ENCODE measurements at places on chromosomes 16 and 17.

DNA sequence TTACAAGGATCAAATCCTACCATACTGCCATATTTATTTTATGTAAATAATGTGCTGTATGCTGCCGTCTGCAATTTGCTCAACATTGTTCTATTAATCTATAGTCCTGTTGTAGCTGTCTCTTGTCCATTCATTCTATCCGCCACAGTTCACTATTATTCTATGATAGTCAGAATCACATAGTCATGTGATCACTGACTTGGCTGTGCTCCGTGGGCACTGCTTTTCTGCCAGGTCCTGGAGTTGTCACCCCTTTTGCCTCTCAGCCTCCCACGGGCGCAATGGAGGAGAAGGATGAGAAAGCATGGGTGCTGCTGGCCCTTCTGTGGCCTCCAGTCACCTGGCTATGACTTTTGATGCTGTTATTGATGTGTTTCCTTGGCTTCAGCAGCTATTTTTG, 37.3 kb upstream of the ANKFY1 start:
- DNase-seq = no peak

- peak; percentile 97 for DNase-seq
Measured at GRCh38 chr17:1714980-1715802, 5.0 kb upstream of the TLCD2 start.

GRCh38 chr16:6527646-6528045, 805.0 kb upstream of the RBFOX1 start:
- DNase-seq = no peak

- no peak for DNase-seq
Measured at GRCh38 chr16:15882563-15882962, 5.8 kb downstream of the CEP20 start.

DNA sequence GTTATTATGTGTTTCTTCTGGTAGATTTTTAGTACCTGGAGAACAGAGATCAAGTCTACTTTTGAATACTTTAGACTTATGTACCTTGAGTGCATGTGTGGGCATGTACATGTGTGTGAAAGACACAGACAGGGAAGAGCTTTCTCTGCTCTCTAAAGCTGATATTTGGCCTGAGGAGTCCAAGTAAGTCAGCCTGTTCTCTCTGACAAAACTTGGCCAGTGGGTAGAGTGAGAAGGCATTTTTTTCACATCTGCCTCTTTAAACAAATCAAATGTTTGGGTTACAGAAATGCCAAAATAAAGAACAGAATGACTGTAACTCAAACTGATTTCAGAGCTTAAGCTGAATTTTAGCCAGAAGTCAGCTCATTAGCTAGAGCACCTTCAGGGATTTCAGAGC, 309.7 kb upstream of the DYNLRB2 start:
- DNase-seq = no peak

GRCh38 chr16:68257906-68258800, 6.2 kb upstream of the SLC7A6 start:
- no peak for DNase-seq

GRCh38 chr17:43018008-43018853, 4.0 kb downstream of the VAT1 start:
- no peak for DNase-seq
